ENCODE measurements at places on chromosomes 4 and X.

GRCh38 chr4:139736274-139736660 is 70.6 kb downstream of the MGST2 start:
- DNase-seq: no peak

- DNase-seq: no peak
Measured at GRCh38 chrX:79452881-79453280, 85.7 kb upstream of the ITM2A start.

DNA sequence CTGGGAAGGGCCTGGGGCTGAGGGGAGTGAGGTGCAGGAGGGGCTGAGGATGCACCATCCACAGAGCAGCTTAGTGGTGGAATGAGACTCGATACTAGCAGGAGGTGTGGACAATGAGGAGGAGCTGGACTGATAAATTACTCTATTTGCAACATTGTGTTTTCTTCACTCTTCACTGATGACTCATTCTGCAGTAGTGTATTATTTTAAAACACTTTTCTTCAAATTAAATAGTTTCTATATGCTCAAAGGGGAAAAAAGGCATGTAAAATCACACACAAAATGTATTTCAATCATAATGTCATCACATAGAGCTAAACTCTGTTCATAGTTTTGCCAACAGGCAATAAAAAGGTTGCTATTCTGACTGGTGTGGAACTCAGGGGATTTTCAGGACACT is 467.0 kb upstream of the CTSO start:
- no peak for DNase-seq

- no peak for DNase-seq
Measured at GRCh38 chrX:79036157-79036880, 91.1 kb downstream of the P2RY10 start.

GRCh38 chr4:55321707-55322264 is 24.3 kb upstream of the SRD5A3 start:
- DNase-seq: no peak

DNA sequence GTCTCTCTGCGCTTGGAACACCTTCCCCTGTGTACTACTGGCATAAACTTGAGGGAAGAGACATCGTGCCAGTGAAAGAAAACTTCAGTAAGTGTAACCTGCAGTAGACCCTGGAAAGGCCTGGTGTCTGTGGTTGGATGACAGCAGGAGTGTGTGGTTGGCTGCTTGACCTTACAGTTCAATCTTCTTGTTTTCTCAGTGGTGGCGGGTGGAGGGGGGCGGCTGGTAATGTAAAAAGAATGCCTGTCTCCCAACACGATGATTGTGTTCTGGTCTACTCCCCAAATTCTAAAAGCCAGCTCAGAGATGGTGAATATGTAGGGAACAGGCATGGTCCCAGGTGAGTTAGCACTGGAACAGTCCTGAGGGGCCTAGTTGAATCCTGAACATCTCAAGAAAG is 18.6 kb downstream of the PSMD10 start:
- DNase-seq: no peak

Measured in coronary artery (tissue), 2 donors.